Stimulated activated CD8-positive, alpha-beta memory T cell treated with anti-CD3 and anti-CD28 coated beads, Interleukin-7, amount 100 ng/mL, for 1 hour (primary cell): ENCODE measurements at places on chromosomes 13 and 19.

GRCh38 chr13:45055902-45056648 is 64.2 kb upstream of the GTF2F2 start:
- DNase-seq, result no peak

DNA sequence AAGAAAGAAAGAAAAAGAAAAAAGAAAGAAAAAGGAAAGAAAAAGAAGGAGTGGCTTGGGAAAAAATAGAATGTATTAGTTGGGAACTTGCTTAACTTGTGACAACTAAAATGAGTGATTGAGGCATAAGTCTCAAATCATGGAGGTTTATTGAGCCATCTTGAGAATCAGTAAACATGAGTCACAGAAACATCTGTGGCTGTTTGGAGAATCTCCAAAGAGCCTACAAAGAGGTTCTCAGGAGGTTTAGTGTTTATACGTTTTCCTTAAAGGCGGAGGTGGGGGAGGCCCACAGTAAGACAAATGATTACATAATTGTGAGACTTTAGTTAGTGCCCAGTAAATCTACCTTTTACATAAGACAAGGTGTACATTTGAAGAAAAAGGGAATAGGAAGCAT is 38.6 kb downstream of the WDR87 start:
- no peak for DNase-seq

- DNase-seq, result no peak
Measured at GRCh38 chr13:91360246-91360751, 12.8 kb downstream of the MIR17HG start.

- no peak for DNase-seq
Measured at GRCh38 chr13:103283451-103283820, 217.2 kb upstream of the SLC10A2 start.

GRCh38 chr19:38033658-38034491 is 126.9 kb downstream of the SIPA1L3 start:
- DNase-seq, result no peak

DNA sequence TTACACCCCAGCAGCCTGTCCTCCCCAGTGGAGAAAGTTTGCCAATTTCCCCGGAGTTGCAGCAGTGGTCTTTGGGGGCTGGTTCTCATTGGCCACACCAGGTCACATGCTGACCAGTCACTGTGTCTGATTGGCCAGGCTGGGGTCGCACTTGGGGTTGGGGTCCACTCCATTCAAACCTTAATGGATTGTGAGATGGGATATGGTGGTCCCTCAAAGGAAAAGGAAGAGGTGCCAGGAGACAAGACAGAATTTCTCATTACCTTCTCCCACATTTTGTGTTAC is 3.4 kb downstream of the PPM1N start:
- no peak for DNase-seq

DNA sequence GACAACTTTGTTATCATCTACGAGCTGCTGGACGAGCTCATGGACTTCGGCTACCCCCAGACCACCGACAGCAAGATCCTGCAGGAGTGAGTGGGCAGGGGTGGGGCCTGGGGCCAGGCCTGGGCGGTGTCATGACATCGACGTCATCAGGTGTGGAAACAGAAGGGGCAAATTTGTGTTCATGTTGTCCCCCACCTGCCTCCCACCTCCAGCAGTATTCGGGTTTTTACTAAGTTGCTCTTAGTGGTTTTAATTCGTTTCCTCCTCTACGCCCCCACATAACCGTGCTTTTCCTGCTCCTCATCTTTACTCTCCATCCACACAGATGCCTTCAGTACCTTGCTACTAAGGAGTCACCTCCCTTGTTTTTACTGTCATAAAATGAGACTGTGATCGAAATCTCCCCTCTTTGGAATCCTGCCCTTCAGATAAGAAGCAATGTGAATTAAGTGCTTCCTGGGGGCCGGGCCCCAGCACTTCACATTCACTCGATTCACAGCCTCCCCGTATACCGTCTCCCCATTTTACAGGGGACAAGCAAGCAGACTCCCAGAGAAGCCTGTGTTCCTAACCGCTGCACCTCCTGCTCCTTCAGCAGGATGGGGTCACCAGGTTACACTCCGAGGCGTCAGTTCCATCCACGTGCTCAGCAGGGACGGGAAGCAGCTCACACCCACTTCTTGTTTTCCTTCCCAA is 10.5 kb downstream of the AP1M1 start:
- no peak for DNase-seq

- no peak for DNase-seq
Measured at GRCh38 chr13:88103824-88104223, 432.7 kb downstream of the SLITRK5 start.

- no peak for DNase-seq
Measured at GRCh38 chr13:59445812-59446211, 717.9 kb downstream of the DIAPH3 start.

DNA sequence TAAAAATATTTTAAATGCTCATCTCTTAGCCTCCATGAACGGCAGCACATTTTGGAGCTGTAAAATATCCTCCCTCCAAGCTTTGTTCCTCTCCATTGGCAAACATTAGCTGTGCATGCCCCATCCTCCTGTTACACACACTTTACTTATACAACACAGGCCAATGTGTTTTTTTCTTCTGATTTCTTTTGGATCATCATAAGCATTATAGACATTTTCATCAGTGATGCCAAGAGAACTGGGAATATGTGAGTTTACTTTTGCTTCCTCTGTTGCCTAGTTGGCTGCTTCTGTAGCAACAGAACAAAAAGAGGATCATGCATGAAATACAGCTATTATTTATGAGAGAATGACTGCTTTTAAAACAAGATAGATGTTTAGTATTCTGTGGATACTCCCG is 142.6 kb downstream of the PCDH9 start:
- DNase-seq, result no peak

DNA sequence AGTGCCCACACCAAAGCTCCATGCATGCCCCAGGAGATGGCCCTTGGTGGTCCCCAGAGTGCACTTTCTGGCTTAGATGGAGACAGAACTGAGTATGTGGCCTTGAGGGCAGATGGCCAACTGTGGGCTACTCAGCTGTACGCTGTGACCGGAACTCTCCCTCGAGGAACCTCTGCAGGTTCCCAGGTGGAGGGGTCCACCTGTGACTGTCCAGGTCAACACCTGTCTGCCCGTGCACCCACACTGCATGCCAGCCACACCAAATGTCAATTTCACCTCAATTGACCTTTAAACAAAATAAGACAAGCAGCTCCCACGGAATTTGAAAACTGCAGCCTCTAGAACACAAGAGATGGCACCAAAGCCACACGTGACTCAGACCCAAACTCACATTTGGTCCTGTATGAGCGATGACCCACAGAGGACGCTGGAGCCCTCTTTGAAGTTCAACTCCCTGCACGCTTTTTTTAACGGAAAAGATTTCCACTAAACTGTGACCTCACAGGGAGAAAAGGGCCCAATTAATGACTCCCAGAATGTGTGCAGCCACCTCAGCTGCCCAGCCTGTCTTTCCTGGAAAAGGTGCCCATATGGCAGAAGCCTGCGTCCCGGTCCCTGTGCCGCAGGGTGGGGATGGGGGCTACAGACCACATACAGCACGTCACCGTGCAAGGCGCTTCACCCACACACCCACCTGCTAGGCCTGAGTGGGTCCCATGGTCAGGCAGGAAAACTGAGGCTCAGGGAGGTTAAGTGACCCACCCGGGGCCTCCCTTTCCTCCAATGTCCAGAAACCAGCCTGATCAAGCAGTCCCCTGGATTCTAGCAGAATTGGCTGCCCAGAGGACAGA is 47.7 kb downstream of the KLF2 start:
- DNase-seq, result no peak

DNA sequence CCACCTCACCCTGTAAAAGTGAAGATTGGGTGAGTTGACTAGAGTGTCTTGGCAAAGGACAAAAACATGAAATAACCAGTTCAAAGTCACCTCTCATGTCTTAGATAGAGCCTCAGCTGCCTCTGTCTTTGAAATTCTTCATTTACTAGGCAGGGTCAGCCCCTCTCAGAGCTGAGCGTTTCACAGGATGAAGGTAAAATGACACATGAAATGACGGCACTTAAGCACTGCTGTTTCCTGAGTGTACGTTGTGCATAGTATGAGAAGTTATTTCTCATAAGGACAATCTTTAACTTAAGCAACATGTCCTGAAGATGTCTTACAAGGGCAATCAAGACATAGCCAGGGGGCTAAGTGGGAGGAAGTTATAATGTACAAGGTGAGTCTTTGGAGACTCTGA is 32.3 kb upstream of the SLC10A2 start:
- DNase-seq, result no peak

- DNase-seq, result no peak
Measured at GRCh38 chr19:47658431-47659348, 49.8 kb downstream of the BICRA start.

GRCh38 chr19:7265963-7266362 is 28.3 kb downstream of the INSR start:
- DNase-seq, result no peak

DNA sequence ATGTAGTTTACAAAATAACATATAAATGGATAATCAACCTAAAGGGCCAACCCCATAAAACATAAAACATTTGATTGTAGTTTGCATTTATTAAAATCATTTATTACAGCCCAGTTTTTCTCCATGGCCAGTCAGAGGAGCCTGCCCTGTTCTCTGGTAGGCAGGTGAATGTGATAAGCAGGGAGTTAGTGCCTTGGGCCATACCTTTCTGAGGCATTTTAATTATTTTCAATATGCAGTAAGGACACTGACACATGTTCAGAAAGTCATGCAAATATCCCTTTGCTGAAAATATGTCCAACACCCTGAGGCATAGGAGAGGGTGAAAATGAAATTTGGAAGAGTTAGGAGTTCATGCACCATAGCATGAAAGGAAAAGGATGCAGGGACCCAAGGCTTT is 242.6 kb upstream of the EDNRB start:
- DNase-seq, result no peak

- no peak for DNase-seq
Measured at GRCh38 chr19:51320280-51320657, 8.8 kb downstream of the IGLON5 start.

DNA sequence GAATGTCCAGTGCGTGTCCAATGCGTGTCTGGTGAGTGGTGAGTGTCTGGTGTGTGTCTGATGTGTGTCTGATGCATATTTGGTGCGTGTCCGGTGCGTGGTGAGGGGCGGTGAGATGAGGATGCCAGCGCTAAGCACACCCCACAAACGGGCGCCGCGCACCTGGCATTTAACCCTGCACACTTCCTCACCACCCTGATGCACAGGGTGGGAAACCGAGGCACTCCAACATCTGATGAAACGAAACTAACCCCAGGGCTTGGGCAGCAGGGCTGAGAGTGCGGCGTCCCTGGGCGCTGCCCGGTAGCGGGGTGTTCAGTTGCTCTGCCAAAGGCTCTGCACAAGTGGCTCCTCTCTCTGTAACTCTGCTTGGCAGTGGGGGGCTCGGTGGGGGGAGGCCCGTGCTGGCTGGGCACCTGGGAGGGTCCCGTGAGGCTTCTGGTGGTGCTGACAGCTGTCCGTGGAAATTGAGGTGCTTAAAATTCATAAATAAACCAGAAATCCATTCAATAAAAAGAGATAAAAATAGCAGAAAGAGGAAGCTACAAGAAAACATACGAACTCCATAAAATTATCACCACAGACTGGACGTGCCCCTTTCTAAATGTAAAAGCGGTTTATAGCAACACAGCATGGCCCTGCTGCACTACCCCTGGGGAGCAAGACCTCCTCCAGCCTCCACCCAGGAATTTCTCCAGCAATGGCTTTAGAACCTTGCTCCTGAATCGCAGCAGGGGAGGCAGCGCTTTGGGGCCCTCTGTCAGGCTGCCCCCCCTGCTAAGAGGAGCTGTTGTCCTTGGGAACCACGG is 76.0 kb downstream of the RASA3 start:
- no peak for DNase-seq

DNA sequence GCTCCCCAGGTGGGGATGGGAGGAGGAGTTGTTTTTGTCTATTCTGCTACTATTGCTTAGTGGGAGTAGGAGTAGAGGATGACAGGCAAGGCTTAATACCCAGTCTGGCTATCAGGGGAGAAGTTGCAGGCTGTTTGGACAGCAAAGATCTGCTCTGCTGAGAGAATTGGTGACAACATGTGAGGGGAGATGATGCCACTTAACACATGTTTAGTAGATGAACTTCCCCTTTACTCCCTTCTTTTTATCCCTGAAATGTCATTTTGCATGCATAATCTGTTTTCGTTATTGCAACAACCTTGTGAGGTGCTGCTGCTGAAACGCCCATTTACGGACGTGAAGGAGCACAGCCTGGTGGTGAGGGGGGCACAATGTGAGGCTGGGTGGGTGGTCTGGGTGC is 3.0 kb upstream of the CYP4F12 start:
- no peak for DNase-seq

- DNase-seq, result no peak
Measured at GRCh38 chr19:13633109-13633508, 126.8 kb upstream of the CACNA1A start.

GRCh38 chr19:12938779-12939601 is 581 bp downstream of the CALR start:
- no peak for DNase-seq

GRCh38 chr19:4690361-4690760 is 20.2 kb upstream of the MYDGF start:
- DNase-seq, result no peak

GRCh38 chr19:41225238-41226052 is 6.4 kb downstream of the AXL start:
- DNase-seq, result no peak
